ENCODE measurements at places on chromosomes 2 and 18.

DNA sequence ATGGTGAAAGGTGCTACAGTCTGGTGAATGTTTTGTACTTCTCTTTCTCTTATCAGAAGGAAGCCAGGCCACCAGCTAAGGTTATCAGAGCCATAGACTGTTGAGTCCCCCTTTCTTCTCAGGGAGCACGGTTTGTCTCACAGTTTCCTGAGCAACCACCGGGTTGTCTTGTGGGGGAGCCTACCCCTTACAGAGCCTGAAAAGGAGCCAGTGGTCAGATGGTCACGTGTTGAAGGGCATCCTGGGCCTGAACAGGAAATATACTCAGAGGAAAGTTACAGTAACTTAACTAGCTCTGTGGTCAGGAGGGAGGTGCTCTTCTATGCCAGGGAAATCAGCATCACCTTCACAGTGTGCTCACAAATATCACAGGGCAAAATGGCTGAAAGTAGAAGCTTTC, 11.6 kb downstream of the CD28 start:
- no peak for DNase-seq

- DNase-seq, result no peak
Observed at GRCh38 chr18:37559194-37559593, 6.4 kb downstream of the CELF4 start.

- DNase-seq, result no peak
Observed at GRCh38 chr2:68044099-68044498, 18.7 kb downstream of the C1D start.

DNA sequence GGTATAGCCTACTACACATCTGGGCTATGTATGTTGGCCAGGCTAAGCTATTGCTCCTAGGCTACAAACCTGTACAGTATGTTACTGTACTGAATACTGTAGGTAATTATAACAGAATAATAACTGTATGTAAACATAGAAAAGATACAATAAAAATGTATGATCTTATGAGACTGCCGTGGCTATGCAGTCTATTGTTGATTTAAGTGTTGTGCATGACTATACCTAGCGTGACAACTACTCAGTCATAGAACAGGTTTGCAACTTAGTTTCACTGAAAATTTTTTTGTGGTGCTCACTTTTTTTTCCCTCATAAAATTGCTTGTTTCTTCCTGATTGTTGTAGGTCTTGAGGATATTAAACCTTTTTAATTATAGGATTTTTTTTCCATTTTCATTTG, 25.9 kb downstream of the KCMF1 start:
- no peak for DNase-seq

DNA sequence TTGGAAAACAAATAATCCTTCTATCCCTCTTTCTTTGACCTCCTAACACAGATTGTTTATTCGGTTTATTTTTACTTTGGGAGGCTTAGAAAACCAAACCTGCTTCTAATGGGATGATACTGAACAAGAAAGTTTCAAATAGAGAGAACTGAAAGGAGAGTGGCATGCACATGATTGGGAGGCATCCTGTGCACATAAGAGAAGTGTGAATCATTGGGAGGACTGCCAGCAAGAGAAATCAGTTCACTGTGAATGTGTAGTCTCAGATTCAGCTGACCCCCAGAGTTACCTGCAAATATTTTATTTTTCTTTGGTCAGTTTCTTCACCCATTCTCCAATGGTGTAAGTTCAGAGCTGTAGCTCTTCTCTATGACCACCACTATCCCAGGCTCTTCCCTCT, 1363.2 kb upstream of the ACVR2A start:
- no peak for DNase-seq

DNA sequence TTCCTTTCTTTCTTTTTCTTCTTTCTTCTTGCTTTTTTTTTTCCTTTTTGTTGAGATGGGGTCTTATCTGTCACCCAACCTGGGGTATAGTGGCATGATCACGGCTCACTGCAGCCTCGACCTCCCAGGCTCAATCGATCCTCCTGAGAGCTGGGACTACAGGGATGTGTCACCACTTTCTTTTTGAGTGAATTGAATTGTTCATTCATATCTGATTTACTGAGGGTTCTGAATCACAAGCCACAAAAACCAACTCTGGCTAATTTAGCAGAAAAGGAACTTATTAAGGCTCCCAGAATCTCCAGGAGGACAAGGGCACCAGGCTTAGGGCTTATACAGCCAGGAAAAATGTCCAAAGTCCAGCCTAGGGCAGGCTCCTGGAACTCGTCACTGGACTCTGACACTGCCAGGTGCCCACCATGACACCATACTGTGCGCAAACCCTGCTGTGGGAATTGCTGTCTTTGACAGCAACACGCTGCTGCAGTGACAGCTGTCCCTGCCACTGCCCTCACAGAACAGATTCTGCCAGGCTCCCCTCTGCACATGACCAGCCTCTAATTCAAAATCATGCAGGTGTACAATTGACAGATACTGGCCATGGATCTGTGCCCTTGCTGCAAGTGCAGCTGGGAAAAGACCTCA, 42.9 kb upstream of the EML6 start:
- DNase-seq, result no peak

- DNase-seq, result no peak
Observed at GRCh38 chr2:62974999-62975398, 75.6 kb upstream of the OTX1 start.

DNA sequence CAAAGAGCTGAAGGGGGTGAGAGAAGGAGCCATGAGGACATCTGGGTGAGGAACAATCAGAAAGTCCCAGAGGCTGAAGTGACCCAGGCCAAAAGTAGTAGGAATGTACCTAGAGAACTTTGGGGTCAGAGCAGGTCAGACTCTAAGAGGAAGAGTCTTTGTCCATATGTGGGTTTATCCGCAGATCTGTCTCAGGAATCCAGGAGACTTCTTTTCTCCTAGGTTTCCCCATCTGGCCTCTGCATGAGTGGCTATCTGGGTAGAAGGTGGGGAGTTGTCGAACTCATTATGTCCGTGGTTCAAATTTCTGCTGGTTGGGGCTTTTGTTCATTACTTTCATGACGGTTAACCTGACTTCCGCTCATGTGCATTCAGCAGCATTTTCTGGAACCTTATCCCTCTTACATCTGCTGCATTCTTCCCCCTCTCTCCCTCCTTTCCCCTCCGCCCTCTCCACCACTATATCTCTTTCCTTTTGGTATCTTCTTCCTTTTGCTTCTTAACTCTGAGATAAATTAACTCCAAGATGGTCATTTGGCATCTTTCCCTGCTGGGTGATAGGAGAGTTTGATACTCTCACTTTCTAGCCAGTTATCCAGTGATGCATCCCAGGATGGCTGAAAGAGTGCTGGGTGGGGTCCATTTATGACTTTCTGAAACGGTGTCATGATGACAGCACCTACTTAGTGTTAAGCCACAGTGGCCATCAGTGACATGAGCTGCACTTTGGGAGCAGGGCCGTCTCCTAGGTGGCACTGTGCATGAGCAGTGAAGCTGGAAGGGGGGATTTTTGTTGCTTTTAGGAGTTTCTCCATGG, 2.1 kb downstream of the LIPG start:
- DNase-seq, result no peak

DNA sequence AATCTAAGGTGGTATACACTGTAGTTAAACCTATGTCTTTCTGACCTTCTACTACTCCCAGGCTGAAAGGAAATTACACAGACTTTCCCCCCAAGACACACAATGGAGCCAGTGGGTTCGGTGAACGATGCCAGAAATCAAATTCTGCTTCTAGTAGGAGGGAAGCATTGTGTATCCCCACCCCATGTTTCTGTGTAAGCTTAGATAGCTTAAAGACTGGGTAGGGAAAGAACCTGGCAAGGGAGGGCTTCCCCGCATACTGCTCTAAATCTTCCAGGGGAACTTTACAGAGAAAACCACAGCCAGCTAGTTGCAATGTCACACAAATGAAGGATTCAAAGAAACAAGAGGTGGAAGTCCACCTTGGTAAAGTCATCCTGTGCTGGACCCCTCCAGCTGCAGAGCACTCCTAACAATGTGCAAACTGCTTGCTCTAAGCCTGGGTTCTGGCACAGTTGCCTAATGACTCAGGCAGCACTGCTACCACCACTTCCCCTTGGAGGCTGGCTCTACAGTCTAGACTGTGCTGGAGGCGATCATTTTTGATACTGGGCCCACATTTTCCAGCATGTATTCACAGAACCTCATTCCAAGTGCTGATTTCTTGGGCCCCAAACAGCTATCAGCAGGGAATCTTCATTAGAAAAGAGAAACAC, 47.5 kb downstream of the TRIB2 start:
- no peak for DNase-seq

GRCh38 chr18:25595274-25596060, 243.5 kb upstream of the ZNF521 start:
- no peak for DNase-seq

DNA sequence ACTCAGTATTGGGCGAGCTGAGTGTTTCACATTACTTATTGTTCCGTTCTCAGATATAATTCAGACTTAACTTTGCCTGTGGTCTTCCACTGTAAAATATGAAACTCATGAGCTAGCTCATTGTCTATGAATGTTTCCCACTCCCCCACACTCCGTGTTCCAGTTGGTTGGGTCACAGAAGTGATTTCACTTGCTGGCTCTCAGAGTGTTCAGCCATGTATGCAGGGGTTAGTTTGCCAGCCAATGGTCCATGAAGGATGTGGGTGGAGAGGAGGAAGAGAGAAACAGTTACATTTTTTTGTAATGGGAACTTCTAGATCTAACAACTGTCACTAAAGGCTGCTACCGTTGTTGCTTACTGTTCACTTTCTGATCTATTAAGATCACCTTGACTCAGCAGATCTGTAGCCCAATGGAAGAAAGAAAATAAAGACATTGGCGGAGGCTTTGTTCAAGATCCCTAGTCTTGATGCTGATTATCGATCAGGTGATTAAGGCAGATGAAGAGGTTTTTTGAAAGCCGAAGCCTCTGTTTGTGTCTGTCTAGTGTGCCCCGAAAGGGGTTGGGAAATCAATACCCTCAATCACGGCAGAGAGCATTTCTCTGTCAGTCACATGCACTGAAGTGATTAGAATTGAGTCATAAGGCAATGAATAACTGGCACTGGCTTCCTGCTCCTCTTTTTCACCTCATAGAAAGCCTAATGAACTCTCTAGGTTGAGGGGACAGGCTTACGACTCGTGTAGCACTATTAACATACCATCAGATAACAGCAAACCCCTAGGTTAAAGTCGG, 279.7 kb upstream of the FIGN start:
- no peak for DNase-seq

GRCh38 chr2:234003972-234004617, 46.4 kb upstream of the SPP2 start:
- DNase-seq, result no peak

- peak; percentile 20 for DNase-seq
Observed at GRCh38 chr18:36096955-36097354, 29.6 kb upstream of the RPRD1A start.

GRCh38 chr2:190571686-190572085, 37.2 kb upstream of the NEMP2 start:
- DNase-seq, result peak; percentile 50

- no peak for DNase-seq
Observed at GRCh38 chr18:40937386-40937785, 1017.6 kb upstream of the PIK3C3 start.

DNA sequence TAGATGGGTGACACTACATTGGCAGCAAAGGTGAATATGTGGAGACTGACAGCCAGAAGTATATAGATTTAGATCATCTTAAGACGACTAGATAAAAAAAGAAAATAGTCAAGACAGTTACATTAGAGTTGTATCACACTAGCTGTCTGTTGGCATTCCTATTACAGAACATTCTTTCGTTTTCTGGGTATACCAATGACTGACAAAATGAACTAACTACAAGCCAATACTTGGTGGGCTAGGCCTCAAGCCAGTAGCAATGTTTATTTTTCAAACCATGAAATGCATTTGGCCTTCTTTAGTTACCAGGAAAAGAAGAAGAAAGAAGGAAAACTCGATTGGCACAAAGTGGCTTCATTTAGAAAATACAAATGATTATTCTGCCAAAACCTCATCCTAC, 944.9 kb upstream of the ZEB2 start:
- no peak for DNase-seq

DNA sequence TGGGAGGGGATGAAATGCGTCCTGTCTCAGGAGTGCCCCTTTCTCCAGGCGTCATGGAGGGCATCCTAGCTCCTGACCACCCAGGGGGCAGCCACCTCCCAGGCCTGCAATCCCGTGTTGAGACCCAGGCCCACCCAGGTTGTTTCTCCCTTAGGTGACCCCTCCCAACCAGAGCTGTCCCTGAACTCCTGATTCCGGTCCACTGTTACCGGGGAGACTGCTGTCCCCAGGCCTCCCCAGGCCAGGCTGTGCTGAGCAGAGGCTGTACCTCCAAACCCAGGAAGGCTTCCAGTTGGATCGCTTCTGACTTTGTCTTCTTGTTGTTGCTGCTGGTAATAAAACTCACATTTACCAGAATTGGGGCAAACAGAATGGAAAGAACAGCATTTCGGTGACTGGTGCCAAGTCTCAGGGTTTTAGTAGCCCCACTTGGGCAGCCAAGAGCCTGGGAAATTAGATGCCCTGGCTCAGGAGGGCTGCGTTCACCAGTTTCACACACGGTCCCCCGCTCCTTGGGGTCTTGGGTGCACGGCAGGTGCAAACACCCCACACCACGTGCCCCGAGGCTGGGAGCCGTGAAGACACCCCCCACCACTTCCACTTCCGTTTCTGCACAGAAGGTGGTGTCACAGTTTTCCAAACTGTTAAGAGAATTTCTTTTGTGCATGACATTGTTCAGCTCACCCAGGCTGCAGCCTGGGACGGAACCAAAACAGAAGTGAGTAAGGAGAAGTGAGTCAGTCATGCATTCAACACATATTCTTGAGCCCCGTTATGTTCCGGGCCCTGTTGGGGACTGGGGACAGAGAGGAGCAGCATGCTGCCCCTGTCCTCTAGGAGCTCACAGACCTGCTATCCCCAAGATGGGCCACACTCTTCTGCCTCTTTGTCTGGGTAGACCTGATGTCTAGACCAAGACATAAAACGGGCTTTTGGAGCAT, 29.4 kb downstream of the ITM2C start:
- no peak for DNase-seq

- DNase-seq, result no peak
Observed at GRCh38 chr2:178491612-178492011, 11.4 kb downstream of the PLEKHA3 start.

DNA sequence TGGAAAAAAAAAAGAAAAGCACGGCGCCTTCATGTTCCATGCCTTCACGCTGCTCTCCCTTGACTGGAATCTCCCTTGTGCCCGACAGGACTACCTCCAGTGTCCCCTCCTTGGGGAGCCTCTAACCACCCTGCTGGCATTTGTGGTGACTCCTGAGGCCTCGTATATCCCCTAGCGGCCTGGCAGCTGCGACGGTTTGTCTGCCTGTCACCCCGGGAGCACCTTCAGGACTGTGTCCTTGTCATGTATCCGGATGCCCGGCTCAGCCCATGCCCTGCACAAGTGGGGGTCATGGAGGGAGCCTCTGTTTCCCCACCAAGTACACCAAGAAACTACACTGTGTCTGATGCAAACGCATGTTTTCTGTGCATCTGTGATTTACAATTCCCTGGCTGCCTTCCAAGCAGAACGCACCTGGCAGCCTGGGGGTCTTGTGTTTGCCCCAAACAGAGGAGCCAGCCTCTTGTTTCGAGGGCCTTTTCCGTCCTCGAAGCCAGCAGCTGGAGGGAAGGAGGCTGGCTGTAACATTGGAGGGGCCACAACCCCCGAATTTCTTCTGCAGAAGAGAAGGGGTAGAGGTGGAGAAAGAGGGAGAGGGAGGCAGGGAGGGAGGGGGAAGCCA, 18.9 kb downstream of the TWIST2 start:
- no peak for DNase-seq

GRCh38 chr18:79944746-79945117, 6.7 kb downstream of the SLC66A2 start:
- DNase-seq, result no peak
